ENCODE measurements at places on chromosomes 16 and 17.
A peak's percentile ranks its signal among the peaks of the same experiment; 100 is the strongest.

- no peak for DNase-seq
These were observed 259.0 kb downstream of the IRX3 start for GRCh38 chr16:54027558-54027957.

- no peak for DNase-seq
These were observed 3.0 kb downstream of the C16orf86 start for GRCh38 chr16:67669499-67670101.

DNA sequence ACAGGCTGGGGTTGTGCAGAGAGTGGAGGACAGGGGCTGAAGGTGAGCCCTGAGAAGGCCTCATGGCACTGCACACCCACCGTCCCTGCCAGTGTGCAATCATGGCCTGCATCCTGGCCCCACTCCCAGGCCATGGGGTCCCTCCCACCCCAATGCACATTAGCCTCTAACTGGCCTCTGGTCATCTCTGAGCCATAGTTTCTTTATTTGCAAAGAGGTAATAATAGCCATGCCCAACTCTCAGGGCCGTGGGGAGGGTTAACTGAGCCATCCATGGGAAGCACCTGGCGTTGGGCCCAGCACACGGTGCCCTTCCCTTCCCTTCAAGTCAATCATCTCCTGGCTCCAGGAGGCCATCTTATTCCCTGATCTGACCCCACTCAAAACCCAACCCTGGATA is 10.8 kb upstream of the ITGA3 start:
- peak; percentile 44 for DNase-seq

DNA sequence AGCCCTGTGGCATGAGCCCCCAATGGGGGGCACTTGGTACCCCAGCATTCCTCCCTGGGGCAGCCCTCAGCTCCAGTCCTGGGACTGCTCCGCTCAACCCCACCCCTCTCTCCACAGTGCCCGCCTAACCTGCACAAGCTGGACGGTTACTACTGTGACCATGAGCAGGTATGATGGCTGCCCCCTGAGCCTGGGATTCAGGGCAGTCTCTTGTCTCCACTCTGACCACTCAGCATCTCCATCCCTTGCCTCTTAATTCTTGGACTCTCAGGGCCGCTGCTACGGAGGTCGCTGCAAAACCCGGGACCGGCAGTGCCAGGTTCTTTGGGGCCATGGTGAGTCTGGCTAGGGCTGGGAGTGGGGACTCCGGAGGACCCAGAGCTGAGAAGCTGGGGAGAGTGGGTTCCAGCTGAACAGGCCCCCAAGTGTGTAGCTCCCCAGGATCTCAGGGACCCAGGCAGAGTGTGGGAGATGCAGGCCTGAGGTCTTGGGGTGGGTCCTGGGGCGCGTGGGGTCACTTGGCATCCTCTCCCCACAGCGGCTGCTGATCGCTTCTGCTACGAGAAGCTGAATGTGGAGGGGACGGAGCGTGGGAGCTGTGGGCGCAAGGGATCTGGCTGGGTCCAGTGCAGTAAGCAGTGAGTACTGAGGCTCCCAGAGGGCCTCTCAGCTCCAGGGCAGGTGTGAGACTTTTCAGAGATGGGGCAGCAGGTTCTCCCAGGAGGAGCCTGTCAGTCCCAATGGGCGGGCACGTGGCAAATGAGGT is 18.0 kb downstream of the ADAM11 start:
- DNase-seq: no peak

DNA sequence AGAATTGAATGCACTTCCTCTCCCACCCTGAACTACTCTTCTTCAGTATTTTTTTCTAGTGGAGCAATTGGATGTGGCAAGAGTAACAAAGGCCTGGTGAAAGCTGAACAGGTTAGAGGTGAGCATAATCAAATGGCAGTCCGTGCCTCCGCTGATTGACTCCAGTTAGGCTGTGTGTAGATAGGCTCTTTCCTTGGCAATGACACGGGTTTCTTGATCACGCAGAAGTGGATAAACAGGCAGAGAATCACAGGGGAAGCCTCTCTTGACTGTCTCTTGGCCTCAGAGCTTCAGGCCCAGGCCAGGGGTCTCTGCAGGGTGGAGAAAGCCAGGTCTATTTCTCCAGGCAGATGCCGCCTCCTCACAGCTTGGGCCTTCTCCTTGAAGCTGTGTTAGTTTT is 4.2 kb downstream of the CD300LB start:
- peak; percentile 46 for DNase-seq

DNA sequence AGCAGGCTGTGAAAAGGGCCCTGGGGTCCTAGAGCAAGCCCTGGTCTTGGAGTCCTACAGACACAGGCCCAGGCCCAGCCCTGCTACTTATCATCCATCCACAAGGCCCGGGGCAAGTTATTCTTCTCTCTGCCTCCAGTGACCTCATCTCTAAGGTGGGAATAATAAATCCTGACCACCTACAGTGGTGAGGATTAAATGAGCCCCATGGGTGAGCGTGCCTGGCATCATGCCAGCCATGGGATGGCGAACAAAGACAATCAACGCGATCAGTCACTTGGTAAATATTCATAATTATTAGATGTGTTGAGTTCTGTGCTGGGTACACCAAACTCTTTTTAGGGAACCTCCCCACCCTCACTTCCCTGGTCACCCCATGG is 5.5 kb downstream of the KRT15 start:
- no peak for DNase-seq

- DNase-seq: no peak
These were observed 58.8 kb upstream of the RHBDL3 start for GRCh38 chr17:32206861-32207260.

DNA sequence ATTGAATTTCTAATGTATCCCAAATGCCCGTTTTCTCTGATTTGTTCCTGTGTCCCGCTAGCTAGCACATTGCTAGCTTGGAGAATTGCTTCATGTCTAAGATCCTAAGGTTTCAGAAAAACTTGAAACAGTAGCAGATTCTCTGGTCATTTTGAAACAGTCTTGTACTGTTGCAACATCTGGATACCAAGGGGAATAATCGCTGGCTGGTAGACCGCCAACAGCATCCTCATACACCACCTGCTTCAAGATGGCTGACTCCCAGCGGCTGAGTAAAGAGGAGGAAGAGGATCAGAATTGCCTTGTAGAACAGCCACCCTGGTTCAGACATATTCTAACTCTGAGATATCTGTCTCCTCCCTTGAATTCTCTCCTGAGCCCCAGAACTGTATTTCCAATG is 226.7 kb upstream of the ELAC2 start:
- no peak for DNase-seq

- no peak for DNase-seq
These were observed 275.0 kb upstream of the DYNLRB2 start for GRCh38 chr16:80265624-80266306.

DNA sequence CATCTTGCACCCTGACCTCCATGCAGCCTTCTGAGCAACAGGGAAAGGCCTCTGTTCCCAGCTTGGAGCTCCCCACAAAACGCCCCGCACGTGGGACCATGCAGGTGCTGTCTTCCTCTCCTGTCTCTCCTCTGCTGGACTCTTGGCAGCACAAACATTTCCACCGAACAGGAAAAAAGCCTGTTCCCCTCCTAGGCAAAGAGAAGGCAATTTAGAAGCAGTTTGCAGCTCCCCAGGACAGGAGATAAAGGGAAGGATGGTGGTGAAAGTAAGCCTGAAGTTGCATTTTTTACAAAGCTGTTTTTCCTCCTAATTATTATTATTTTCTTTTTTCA is 7.7 kb upstream of the CIBAR2 start:
- DNase-seq: no peak

GRCh38 chr16:56983211-56983751 is 6.1 kb upstream of the NLRC5 start:
- no peak for DNase-seq

GRCh38 chr17:3557768-3558583 is at the start of gene TRPV3:
Gene TRPV3 (minus strand): TSS chr17:3557812. CDS start chr17:3554850, 2,962 bp downstream.
- no peak for DNase-seq

GRCh38 chr17:44961921-44962350 is 6.2 kb downstream of the C1QL1 start:
- DNase-seq: no peak

DNA sequence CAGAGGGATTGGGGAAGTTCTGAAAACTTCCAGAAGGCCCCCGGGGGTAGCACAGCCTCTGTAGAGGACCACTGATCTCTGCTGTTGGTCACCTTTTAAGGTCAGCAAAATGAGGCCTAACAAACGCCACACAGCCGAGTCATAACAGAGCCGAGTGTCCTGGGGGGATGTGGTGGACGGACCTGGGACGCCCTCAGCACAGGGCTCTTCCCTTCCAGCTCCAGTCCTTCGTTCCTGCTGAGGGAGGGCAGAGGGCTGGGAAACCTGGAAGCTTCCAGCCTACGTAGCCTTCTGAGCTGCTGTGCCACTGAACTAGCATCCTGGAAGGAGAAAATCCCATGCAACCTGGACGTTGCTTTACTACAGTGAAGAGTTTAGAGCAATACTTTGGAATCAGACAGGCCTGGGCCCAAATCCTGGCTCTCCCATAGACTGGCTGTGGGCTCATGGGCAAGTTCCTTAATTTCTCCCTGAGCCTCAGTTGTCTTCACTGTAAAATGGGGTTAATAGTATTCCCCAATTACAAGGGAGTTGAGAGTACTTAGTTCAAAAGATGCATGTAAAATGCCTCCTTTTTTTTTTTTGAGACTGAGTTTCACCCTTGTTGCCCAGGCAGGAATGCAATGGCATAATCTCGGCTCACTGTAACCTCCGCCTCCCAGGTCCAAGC is 34.4 kb upstream of the ZCCHC14 start:
- DNase-seq: no peak

DNA sequence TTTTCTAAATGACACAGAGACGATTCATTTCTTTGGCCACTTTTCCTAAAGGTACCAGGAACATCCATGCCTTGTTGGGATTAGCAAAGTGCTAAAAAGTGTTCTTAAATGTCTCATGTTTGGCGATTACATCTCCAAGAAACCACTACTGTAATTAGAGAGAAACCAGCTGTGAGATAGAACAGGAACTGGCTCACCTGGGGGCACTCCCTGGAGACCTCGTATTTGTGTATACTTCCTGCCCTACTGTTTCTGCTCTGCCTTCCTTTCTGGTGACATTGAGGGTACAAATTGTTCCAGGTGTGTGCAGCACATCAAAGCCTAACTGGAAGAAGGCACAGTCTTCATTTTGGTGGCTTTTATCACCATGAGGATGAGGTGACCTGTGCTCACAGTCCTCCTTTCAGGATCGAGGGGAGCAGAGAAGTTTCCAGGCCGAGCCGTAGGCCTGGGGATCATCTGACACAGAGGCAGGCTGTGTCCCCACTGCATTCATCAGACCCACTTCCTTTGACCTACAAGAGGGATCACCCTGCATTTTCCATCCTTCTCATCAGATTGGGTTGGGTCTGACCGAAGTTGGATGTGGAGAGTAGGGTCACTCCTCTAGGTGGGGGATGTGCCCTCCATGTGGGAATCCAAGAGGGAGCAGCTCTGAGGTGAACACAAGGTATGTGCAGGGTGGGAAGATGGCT is 23.7 kb downstream of the CCL4 start:
- DNase-seq: no peak

DNA sequence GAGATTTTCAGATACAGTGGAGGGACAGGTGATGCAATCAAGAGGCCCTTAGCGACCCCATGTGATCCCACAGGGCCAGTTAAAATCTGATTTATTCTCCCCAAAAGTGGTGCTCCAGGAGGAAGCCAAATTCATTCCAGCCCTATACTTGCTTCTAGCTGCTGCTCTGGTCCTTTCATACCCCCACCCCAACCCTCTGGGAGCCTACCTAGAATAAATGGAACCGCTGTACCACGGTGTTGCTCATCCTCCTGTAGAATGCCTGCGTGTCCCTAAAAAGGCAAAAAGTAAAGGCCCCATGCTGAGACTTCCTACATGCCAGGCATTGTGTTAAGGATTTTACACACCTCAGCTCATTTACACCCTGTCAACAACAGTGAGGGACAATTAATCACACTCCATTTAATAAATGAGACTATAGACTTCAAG is 2.0 kb upstream of the RASL10B start:
- no peak for DNase-seq

GRCh38 chr16:14071576-14072271 is 605 bp downstream of the MRTFB start:
- no peak for DNase-seq

DNA sequence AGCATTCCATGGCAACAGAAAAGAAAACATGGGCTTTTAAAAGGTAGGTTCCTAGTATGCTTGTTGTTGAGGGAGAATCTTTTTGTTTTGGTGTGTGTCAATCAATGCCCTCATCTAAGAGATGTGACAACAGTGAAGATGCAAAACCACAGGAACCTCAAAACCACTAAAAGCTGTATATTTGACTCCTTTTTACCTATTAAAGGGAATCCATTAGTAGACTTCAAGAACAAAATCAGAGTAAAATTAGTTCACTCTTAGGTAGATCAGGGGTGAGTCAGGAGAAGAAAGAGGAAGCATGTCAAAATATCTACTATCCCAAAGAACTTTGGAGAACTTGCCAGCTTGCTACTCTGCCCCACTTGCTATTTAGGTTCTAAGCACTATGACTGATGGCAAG is 89.1 kb downstream of the CDK5R1 start:
- no peak for DNase-seq

- no peak for DNase-seq
These were observed 6.2 kb downstream of the PGS1 start for GRCh38 chr17:78384479-78385175.

- DNase-seq: no peak
These were observed 9.5 kb upstream of the RHBDL3 start for GRCh38 chr17:32256012-32256700.

GRCh38 chr17:57834146-57834741 is 15.6 kb downstream of the MRPS23 start:
- peak; percentile 85 for DNase-seq

- DNase-seq: peak; percentile 15
These were observed 217.4 kb upstream of the TNRC6C start for GRCh38 chr17:77741109-77741508.

DNA sequence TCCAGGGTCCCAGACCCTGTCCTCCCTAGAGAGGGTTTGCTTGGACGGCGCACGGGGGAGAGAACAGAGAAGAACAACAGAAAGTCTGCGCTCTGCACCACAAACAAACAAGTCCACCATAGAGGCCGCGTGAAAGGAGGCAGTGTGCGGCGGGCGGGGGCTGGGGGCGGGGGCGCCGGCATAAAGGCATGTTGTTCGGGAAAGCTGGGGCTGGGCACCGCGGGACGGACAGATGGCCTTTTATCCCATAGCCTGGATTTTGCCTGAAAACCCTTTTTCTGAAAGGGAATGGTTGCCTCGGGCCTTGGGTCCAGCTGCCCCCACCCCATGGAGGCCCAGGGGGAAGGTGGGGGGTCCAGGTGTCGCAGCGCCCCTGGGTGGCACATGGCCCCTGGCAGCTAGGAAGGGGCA is 26.0 kb downstream of the FA2H start:
- no peak for DNase-seq
